ENCODE measurements at places on chromosomes 13 and 19.

- DNase-seq = no peak
These were observed 195.2 kb downstream of the TSHZ3 start for GRCh38 chr19:31154021-31154420.

DNA sequence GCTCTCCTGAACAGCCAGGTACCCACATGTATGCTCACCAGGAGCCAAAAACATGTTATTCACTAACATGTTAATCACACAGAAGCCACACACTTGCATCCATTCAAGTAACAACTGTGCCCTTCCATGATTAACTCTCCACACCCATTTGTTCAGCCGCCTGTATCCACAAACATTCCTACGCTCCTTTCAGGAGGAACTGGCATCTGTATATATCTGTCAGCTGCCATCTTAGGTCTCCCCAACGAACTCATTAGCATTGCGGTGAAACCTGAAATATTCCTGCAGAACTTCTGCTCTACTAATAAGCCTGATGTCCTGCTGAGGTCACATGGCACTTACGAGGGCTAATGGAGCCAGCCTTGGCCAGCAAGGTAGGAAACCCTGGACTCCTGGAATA lies 33.0 kb downstream of the OLFM2 start:
- DNase-seq = no peak

GRCh38 chr19:1417681-1418495 lies 10.5 kb downstream of the DAZAP1 start:
- DNase-seq = no peak

- no peak for DNase-seq
These were observed 2.8 kb downstream of the DMPK start for GRCh38 chr19:45779231-45780145.

GRCh38 chr13:51562011-51562671 lies 22.1 kb upstream of the WDFY2 start:
- no peak for DNase-seq

GRCh38 chr19:38683393-38684077 lies 36.1 kb downstream of the ACTN4 start:
- DNase-seq = no peak

DNA sequence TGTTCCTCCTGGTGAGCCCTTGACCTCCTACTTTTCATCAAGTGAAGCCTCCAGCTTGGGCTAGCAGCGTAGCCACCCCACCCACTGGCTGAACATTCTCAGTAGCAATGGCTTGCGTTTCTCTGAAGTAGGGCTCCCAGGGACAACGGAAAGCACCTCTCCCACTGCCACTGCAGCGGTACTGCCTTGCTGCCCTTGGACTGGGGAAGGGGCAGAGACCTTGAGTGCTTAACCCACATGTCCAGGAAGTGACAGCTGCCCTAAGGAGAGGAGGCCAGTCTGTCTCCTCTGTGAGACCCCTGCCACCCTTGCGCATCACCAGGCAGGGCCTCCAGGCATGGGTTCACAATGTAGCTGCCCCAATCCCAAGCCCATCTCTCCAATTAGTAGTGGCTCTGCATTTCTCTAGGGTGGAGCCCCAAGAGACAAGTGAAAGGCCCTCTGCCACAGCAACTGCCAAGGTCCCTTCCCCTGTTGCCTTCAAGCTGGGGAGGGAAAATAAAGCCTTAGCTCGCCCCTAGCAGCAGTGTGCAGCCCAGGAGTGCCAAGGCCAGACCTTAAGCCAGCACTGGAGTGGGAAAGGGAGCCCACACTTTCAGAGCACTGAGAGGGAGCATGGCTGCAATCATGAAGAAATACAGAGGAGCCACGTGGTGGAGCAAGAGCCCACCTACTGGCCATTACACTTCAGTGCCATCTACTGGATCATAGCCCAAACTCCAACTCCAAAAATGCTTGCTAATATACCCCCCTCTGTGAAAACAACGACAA lies 175.9 kb upstream of the TRPC4 start:
- no peak for DNase-seq

- DNase-seq = no peak
These were observed 1599.2 kb downstream of the OLFM4 start for GRCh38 chr13:54627646-54628372.

Data from left forelimb (tissue), 1 donor.